ENCODE measurements at places on chromosomes 7 and 10.

DNA sequence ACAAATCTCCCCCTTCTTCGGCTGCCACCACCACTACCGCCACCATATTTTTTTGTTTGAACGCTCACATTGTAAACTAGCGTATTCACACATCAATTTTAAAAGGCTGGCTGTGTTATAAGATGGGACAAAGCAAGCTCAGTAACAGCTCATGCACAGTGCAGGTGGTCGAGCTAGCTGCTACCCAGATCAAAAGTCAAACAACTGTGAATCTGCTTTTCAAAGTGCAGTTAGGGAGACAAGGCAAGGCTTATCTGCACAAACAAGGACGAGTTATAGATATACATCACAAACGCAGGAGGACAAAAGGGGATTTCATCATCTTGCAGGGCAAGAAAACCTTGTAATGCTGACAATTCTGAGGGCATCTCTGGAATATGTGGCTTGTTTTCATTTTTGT is 231.6 kb downstream of the VTI1A start:
- DNase-seq: no peak

- DNase-seq: no peak
Observed at GRCh38 chr7:75617634-75618234, 121.0 kb downstream of the HIP1 start.

- DNase-seq: no peak
Observed at GRCh38 chr7:72435366-72435765, 23.2 kb upstream of the CALN1 start.

GRCh38 chr10:86666538-86666937 is 1.8 kb upstream of the LDB3 start:
- DNase-seq: no peak

- DNase-seq: no peak
Observed at GRCh38 chr7:71900556-71900955, 511.6 kb downstream of the CALN1 start.

- no peak for DNase-seq
Observed at GRCh38 chr10:74824900-74825370, 1.5 kb upstream of the KAT6B start.

GRCh38 chr7:5507013-5507412 is 83.4 kb upstream of the TNRC18 start:
- no peak for DNase-seq

- no peak for DNase-seq
Observed at GRCh38 chr10:17516376-17516775, 62.0 kb upstream of the ST8SIA6 start.

DNA sequence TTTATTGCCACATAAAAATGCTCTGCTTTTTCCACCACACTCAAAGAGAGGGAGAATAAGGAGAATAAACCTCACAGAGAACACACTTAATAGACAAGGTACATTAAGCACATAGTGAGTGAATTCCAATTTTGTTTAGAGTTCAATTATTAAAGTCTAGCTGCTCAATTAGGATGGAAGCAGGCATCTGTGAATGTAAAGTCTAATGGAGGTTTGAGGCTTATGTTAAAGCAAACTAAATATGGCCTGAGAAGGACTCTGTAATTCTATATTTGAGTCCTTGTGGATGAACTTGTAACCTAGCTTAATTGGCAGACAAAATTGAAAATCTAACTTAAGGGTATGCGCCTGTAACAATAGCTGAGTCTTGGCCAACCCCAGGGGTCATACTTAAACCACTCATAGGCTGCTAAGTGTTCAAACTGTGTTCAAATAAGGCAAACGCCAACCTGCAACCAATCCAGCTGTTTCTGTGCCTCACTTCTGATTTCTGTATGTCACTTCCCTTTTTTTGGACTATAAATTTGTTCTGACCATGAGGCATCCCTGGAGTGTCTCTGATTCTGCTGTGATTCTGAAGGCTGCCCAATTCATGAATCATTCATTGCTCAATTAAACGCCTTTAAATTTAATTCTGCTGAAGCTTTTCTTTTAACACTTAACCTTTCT is 31.3 kb upstream of the NME8 start:
- DNase-seq: no peak

- DNase-seq: no peak
Observed at GRCh38 chr10:100803492-100803891, 58.1 kb downstream of the PAX2 start.

DNA sequence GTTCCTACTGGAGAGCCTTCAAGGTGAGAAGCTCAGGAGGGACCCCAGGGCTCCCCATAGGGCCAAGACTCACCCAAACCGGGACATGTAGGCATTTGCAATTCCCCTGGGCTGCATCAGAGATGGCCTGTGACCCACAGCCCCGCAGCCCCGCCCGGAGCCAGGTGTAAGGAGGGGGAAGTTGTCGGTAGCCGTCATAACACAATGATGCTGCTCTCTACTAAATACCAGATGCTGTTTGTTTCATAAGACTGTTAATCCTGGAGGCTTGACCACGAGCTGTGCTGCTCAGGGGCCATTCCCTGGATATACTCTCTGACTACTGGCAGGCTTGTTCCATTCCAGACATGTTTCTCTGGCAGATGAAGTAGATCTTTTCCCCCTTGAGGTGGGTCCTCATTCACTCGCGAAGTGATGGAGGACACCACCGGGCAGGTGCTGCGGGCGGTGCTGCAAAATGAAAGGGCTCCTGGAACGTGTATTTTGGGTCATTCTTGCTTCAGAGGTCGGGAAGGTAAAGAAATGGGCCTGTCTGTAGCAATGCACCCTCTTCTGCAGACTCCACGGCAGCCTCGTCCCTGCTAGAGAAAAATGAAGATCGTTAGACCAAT is 61.1 kb downstream of the MKI67 start:
- no peak for DNase-seq

DNA sequence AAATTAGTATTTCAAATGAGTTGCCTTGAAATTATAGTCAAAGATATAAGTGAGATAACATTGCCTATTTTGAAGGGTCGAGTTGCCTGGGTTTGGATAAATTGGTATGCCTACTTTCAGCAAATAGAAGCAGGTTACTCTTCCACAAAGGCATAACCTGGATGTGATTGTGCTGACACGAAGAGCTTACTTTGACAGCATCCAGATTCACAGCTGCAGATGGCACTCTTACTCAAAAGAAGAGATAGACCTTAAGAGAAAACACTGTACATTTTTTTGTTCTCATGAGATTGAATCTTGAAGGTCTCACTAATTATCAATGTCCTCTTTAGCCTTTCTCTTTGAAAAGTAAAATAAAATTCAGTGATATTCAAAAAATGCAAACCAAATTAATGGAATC is 1338.7 kb downstream of the REEP3 start:
- DNase-seq: no peak

DNA sequence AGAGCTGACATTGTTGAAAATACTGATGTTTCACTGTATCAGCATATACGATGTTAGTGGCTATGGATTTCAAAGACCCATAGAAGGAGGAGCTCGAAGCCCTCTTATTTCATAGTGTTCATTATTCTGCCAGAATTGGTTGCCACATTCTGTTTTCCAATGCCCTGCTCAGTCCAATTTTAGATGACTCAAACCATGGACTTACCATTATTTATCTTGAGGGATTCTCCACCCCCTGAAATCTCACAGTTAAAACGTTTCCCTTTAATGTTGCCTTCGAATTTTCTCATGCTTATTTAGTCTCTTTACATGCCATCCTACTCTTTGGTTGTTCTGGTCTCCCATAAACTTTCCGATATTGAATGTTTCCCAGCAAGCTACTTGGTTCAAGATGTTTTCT is 264.5 kb downstream of the HDAC9 start:
- no peak for DNase-seq

DNA sequence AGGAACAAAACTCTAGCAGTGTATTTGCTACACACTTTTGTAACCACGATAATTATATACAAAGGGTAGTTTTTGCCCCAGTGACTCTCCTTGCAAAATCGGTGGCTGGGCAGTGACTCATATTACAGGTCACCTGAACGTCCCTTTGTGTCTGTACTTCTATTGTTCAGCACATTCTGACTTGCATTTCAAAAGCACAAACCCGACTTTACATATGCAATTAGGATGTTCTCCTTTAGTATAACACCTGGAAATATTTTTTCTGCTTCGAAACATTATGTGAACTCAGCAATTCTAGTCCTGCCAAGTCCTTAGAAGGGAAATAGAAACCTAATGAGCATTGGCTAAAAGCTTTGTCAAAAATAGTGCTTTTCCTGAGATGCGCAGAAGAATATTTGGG is 6.0 kb downstream of the PRR15 start:
- DNase-seq: peak; percentile 47

DNA sequence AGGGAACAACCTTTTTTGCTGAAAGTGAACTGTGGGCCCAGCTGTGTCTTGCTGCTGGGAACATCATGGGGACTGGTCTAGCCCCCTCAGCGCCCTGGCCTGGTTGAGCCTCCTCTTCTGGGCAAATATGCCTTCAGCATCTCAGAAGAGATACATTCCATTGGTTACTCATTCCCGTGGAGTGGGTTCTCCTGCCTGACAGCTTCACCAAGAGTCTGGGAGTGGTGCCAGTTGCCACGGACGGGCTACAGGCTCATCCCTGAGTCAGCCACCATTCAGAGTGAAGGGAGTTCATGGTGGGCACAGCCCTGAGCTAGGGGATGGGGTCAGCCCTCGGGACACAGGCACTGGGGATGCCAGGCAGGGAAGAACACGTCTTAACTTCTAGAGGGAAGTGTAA is 81.9 kb downstream of the RAMP3 start:
- no peak for DNase-seq

GRCh38 chr7:132500727-132501440 is 75.4 kb downstream of the PLXNA4 start:
- no peak for DNase-seq

- DNase-seq: no peak
Observed at GRCh38 chr7:25600262-25600920, 372.1 kb upstream of the NPVF start.

DNA sequence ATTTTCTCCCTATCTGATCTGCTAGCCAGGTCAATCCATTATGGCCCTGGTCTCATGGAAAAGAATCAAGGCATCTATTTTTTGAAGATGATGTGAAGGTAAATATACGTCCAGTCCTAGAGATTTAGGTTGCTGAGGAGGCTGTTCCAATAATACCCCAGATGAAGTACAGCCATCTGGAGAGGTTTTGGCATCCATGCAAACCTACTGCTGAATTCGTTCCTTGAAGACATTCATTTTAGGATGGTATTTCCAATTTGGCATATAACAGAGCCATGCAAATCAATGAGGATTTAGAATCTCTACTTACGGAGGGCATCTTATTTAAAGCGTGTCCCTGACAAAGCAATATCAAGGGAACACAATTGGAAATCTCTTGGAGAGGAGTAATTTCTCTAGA is 465.5 kb downstream of the KCNMA1 start:
- DNase-seq: no peak

DNA sequence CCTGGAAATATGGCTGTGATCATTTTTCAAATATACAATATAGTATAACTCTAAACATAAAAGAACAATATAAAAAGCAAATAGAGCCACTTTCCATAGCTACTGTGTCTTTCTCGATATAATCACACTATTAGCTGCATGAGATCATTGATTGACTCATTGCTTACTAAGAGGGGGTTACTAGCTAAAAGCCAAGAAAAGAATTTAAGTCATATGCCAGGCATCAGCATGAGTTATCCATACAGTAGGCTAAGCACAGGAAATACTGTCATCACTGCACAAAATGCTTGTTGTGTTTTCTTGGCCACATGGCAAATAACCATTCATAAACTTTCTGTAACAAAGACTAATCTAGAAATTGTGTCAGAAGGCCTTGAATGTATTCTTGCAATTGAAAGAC is 18.8 kb upstream of the ABCB5 start:
- no peak for DNase-seq

GRCh38 chr7:137546671-137547070 is 203.1 kb upstream of the PTN start:
- DNase-seq: no peak

- no peak for DNase-seq
Observed at GRCh38 chr10:103491729-103492364, 1.7 kb upstream of the NEURL1 start.

GRCh38 chr7:40884241-40884640 is 749.4 kb downstream of the SUGCT start:
- no peak for DNase-seq

GRCh38 chr7:63030061-63030460 is 968.6 kb upstream of the ZNF722 start:
- no peak for DNase-seq
